ENCODE measurements at places on chromosomes 6 and 20. TPM values are rescaled to one million over a fixed set of nuclear protein-coding genes. Genes with fewer than 3 reads are reported as not detected.

CNBD2 gene
- 2.1 TPM for total RNA-seq

TFAP2C gene
- total RNA-seq: 2.2 TPM

GABRR1 gene
- total RNA-seq: not detected

OR12D3 gene
- total RNA-seq: not detected

MCCD1 gene
- not detected for total RNA-seq

CD93 gene
- total RNA-seq: 0.02 TPM

DNA sequence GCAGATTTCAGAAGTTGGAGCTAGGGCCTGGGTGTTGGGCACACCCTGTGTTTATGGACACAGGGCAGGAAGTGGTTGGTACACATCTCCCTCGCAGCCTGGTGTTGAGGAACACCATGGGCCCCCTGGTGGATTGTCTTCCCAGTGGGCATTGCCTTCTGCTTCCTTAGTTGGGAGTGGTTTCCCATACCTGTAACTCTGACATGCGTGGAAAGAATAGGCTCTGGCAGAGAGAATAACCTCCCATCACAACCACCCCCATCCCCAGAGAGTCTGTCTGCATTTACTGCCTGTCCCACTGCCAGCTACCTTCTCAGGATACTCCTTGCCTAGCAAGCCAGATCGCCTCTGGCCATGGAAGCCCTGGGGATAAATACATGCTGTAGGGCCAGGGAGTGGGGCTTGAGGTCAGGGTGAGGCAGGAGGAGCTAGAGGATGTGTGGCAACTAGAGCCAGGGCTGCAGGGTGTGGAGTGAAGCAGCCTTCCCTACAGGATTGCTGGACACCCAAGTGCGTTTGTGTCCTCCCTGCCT, 14.7 kb downstream of the LRRC73 start:
- peaks cover 14% of the 10 kb centered on the region for H3K36me3 ChIP-seq
- no peak for DNase-seq
- no peak overlapping the region for H3K4me3 ChIP-seq
- H3K27me3 ChIP-seq: no peaks in the 10 kb centered on the region
- H3K27ac ChIP-seq: no peak overlapping the region

DNA sequence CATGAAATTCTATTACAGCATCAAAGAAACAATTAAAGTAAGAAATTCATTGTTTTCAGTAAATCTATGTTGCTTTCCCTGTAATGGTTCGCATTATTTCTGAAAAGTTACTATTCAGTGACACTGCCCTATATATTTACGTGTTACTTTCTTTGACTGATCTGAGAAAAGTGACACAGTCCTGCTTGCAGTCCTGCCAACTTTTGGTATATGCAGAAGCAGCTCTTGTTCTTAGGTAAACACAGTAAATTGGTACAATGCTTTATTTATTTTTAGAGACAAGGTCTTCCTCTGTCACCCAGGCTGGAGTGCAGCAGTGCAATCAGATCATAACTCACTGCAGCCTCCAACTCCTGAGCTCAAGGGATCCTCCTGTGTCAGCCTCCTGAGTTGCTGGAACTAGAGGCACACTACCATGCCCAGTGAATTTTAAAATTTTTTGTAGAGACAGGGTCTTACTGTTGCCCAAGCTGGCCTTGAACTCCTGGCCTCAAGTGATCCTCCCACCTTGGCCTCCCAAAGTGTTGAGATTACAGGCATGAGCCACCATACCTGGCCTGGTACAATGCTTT, 151.3 kb downstream of the AKAP7 start:
- no peaks in the 10 kb centered on the region for H3K4me1 ChIP-seq
- no peak overlapping the region for H3K4me3 ChIP-seq
- no peaks in the 10 kb centered on the region for H3K27me3 ChIP-seq
- H3K27ac ChIP-seq: no peak overlapping the region

DNA sequence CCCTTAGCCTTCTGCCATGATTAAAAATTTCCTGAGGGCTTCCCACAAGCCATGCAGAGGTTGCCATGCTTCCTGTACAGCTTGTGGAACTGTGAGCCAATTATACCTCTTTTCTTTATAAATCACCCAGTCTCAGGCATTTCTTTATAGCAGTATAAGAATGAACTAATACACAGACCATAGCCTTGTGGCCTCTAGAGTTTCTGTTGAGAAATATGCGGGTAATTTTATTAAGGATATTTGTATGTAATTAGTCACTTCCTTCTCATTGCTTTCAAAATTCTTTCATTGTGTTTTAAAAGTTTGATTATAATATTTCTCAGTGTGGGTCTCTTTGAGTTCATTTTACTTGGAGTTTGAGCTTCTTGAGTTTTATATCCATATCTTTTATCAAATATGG, 484.9 kb downstream of the COL12A1 start:
- H3K4me1 ChIP-seq: no peaks in the 10 kb centered on the region
- no peak overlapping the region for H3K4me3 ChIP-seq
- no peak overlapping the region for H3K27ac ChIP-seq

DNA sequence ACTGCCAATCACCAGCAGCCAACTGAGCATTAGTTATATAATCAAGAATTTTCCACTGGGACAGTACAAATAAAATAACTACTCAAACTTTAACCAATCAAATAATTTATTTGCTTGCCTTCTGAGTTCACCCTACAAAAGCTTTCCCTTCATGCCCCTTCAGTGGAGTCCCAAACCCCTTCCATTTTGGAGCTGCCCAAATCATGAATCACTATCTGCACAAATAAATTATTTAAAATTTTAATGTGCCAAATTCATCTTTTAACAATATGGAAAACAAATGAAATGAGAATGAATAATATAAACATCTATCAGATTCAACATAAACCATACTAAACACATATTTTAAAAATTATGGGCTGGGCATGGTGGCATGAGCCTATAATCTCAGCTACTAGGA, 85.9 kb downstream of the KIF13A start:
- H3K4me1 ChIP-seq: peaks cover 10% of the 10 kb centered on the region
- no peak overlapping the region for H3K4me3 ChIP-seq

DNA sequence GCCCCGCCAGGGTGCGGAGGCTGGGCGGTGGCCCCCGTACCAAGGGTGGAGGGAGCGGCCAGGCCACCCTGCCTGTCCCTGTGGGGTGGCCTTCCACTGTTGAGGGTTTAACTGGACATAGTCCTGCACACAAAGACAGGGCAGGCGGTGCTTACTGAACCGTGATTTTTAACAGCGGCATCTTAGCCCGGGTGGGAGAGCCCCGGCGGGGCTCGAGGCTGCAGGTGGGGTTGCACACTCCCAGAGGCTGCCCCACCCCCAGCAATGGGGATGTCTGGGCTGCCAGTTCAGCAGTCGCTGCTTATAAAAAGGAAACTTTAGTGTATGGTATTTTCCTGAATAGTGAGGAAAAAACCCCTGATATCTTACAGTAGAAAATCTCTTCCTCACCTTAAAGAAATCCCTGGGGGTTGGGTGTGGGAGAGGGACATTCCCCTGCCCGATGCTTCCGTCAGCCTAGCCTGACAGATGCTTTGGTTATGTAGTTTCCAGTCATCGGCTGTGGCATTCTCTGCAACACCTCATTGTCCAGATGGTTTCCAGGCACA, 79.4 kb downstream of the IRF4 start:
- H3K27me3 ChIP-seq: no peaks in the 10 kb centered on the region
- no peak for DNase-seq
- H3K4me1 ChIP-seq: no peaks in the 10 kb centered on the region
- no peak overlapping the region for H3K27ac ChIP-seq
- no peak overlapping the region for H3K4me3 ChIP-seq
- no peaks in the 10 kb centered on the region for H3K36me3 ChIP-seq

DNA sequence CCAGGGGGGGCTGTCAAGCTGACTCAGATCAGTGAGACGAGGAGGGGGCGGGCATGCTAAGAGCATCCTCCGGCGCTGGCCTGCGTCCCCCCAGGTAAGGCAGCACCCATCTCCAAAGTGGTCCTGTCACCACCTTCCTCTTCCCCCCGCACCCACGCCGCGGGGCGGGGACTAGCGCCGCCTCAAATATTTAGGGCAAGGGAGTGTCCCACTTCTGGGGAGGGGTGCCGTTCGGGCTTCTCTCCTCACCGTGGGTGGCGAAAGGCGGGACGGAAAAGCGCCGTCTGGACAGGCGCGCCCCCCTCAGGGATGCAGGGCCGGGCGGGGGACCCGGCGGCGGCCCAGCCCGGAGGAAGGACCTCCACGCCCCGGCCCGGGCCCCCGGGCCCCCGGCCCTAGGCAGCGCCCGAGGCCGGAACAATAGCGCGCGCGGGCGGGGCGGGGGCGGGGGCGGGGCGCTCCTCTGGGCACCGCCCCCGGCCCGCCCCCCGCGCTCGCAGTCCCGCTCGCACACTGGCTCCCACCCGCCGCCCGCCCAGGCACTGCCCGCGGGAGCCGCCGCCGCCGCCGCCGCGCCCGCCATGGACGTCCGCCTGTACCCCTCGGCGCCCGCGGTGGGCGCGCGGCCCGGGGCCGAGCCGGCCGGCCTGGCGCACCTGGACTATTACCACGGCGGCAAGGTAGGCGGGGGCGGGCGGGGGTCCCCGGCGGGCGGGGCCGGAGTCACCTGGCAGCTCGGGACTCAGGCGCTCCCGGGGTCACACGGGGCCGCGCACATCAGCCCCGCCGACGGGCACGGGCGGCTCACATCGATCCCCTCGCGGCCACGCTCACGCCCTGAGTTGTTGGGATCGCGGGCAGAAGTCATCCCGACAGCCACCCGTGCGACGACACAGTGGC, at the start of gene TOX2:
TOX2 (plus strand) TSS at position 542 of the 900 bp plus-strand sequence; CDS start at position 582, 40 bp downstream.
- no peaks in the 10 kb centered on the region for H3K36me3 ChIP-seq
- peak within 1 kb of the TSS; percentile 59 for H3K4me3 ChIP-seq
- peaks cover 20% of the 10 kb centered on the region for H3K4me1 ChIP-seq
- peaks cover 6% of the 10 kb centered on the region for H3K27me3 ChIP-seq

GRCh38 chr6:37537548-37537947, 37.9 kb upstream of the CCDC167 start:
- DNase-seq: no peak
- peaks cover 14% of the 10 kb centered on the region for H3K27me3 ChIP-seq
- H3K4me1 ChIP-seq: peaks cover 17% of the 10 kb centered on the region
- H3K27ac ChIP-seq: no peak overlapping the region
- H3K36me3 ChIP-seq: no peaks in the 10 kb centered on the region

DNA sequence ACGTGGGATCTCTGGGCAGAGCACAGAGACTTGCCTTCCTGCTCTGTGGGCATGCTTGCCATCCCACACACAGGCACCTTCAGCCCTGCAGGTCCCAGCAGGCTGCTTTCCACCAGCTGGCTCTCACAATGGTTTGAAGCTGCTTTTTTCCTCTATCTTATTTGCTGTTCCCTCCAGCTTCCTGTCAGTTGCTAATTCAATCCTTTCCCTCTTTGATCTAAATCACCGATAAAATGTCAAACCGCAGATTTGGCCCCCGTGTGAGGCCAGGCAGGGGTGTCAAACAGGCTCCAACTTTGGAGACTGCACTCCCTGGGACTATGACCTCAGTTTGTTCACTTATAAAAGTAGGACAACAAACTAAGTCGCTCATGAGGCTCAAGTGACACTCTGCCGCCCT, 40.6 kb upstream of the PCMTD2 start:
- H3K36me3 ChIP-seq: no peaks in the 10 kb centered on the region
- H3K4me1 ChIP-seq: no peaks in the 10 kb centered on the region
- H3K27me3 ChIP-seq: peaks cover 25% of the 10 kb centered on the region
- no peak for DNase-seq

- H3K4me3 ChIP-seq: no peak overlapping the region
- H3K4me1 ChIP-seq: peaks cover 7% of the 10 kb centered on the region
- no peaks in the 10 kb centered on the region for H3K36me3 ChIP-seq
- no peaks in the 10 kb centered on the region for H3K27me3 ChIP-seq
Observed at GRCh38 chr6:49565855-49566254, 15.4 kb downstream of the C6orf141 start.

DNA sequence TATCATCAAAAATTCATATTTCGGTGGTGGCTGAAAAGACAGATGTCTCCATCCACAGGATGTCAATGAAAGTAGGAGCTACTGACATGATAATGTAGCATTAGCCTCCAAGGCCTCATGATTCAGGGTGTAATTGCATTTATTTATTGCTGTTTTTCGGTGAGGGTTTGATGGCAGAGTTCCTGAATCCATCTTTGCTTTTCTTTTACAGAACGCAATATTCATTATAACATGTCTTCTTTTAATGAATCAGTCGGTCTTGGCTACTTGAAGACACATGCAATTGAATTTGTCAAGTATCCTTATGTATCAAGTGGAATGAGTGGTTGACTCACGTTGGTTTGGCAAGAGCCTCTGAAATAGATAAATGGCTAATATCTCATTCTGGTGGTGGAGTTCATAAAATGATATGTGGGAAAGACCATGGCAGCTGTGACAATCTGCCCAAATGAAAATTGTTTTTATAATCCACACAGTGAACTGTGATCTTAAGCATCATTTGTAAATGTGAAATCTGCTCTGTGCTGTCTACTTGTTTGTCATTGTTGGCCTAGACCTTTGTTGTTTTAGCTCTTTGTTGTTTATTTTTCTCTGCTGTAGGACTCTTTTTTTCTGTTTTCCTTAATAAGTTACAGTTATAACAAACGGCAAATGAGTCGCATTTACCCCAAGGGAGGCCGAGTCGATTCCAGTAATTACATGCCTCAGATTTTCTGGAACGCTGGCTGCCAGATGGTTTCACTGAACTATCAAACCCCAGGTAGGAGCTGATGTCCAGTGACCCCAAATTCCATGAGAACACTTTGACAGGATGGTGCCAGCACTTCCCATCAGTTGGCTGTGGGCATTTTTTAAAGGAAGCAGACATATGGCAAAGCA, 105.7 kb upstream of the LAMP5 start:
- DNase-seq: peak; percentile 94
- peaks cover 24% of the 10 kb centered on the region for H3K4me1 ChIP-seq
- no peaks in the 10 kb centered on the region for H3K36me3 ChIP-seq
- H3K4me3 ChIP-seq: no peak overlapping the region
- H3K27me3 ChIP-seq: no peaks in the 10 kb centered on the region

DNA sequence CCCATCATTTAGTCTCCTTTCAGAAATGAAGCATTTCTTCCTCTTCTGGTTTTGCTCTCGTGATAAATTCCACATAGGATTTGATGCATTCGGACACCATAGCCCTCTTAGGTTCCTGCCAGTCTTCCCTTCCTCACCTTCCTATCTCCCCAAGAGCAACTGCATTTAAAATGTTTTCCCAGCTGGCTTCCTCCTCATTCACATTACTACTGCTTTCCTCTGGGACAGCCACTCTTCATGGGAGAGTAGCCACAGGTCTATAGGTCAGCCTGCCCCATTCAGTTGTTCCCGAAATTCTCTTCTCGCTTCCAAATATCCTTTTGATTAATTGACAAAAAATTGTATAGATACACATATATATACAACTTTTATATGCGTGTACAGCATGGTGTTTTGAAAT, 214.2 kb upstream of the PDE10A start:
- H3K36me3 ChIP-seq: no peaks in the 10 kb centered on the region
- no peak for DNase-seq
- no peak overlapping the region for H3K27ac ChIP-seq
- no peak overlapping the region for H3K4me3 ChIP-seq

GRCh38 chr6:140083375-140083774, 708.9 kb upstream of the CITED2 start:
- H3K27ac ChIP-seq: no peak overlapping the region
- no peaks in the 10 kb centered on the region for H3K36me3 ChIP-seq
- H3K27me3 ChIP-seq: no peaks in the 10 kb centered on the region

DNA sequence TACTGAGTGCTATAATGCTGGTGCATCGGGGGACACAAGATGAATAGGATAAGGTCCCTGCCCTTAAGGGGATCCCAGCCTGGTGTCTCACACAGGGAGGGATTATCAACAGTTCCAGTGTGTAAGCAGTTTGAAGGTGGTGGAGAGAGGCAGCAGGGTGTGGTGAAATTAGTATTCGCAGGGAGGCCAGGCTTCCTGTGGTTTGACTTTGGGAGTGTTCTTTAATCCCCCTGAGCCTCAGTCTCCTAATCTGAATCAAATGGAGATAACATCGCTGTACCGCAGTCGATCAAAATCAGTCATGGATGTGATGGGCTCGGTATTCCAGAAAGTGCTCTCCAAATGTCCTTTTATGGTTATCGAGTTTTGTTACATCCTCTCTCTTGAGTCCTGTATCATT, 288.1 kb upstream of the SUPT3H start:
- no peak overlapping the region for H3K27ac ChIP-seq
- H3K36me3 ChIP-seq: no peaks in the 10 kb centered on the region
- H3K27me3 ChIP-seq: no peaks in the 10 kb centered on the region
- no peak overlapping the region for H3K4me3 ChIP-seq
- no peak for DNase-seq
